NB4 (cell line): ENCODE measurements at places on chromosomes 11 and 22.

GRCh38 chr11:9726321-9727022 lies 62.6 kb downstream of the SWAP70 start:
- DNase-seq: no peak

DNA sequence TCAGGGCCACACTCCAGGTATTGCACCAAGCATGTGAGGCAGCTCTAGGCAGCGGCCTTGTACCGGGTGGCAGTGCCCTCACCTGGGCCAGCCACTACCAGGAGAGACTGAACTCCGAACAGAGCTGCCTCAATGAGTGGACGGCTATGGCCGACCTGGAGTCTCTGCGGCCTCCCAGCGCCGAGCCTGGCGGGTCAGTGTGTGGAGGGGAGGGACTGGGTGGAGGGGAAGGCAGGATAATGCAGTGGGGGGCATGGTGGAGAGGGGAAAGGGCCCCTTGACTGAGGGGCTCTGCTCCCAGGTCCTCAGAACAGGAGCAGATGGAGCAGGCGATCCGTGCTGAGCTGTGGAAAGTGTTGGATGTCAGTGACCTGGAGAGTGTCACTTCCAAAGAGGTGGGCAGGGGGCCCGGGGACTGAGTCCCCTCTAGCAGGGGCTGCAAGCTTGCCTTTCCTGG lies 4.2 kb downstream of the SSH3 start:
- DNase-seq: no peak

DNA sequence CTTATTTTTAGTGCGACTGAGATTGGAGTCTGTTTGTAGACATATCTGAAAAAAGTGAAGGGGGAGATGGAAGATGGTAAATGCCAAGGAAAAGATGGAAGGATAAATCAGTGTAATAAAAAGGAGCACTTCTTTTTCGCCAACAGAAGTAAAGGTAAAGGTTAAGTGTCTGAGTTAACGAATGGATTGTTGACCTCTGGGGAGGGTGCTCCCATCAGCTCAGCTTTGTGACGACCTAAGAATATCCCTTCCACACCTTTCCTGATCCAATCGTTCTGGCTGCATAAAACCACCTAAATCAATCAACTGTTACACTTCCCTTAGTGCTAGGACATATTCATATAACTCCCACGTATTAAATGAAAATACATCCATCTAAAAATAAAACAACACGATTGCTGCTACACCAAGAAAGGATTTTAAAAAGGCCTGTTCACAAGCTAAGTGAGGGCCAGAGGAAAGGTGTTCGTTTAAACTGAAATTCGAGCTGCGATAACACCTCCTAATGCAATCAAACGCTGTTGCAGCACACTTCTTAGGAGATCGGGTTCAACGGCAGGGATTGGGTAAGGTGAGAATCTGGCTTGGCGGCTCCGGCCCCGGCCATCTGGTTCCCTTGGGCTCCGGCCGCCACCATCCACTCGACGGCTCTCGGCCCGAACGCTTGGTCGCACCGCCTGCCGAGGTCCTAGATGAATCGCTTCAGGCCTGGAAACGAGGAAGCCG lies 658 bp downstream of the C11orf71 start:
- no peak for DNase-seq

DNA sequence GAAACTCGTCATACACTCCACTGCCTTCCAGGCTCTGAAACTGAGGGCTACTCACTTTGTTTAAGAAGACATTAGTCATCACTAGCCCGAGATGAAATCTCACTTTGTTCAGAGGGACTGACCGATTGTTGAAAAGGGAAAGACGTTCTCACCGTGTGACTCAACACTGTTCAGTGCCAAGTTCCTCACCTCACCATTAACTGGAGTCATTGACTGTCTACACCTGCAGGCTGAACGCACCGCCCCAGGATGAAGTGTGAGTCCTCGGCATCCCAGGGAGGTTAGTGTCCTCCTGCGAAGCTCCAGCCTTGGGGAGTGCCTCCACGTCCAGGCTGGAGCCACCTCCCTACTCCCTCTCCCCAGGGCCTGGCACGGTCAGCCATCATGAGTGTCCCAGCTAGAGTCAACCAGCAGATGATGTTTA lies 30.4 kb downstream of the FADD start:
- peak; percentile 37 for DNase-seq

DNA sequence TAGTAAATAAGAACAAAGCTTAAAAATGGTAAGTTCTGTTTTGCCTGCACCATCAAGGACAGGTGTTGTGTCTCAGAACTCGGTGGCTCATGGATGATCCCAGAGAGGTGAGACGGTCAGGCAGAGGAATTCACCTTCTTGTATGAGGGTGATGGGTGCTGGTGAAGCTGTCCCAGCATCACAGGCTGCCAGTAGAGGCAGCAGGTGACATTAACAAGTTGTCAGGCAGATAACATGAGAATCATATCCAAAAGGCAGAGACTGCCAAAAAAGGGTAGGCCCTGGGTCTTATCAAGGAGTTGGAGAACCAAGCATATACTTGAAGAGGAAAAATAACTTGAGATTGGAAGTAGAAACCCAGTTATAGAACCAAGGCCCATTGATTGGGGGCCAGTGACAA lies 437.8 kb downstream of the DYNC2H1 start:
- no peak for DNase-seq

GRCh38 chr11:113928311-113928710 lies 23.7 kb downstream of the HTR3B start:
- DNase-seq: no peak
